ENCODE measurements at places on chromosomes 16 and 17. TPM values are rescaled to one million over a fixed set of nuclear protein-coding genes. Genes with fewer than 3 reads are reported as not detected.

SCARF1 gene
- 0.23 TPM for total RNA-seq

KCNJ16 gene
- total RNA-seq: 0.21 TPM

BCKDK gene
- 50.8 TPM for total RNA-seq

TVP23A gene
- total RNA-seq: 0.07 TPM

PLCG2 gene
- 5.0 TPM for total RNA-seq

TERB1 gene
- not detected for total RNA-seq

KRTAP4-3 gene
- total RNA-seq: not detected

RHBDF1 gene
- total RNA-seq: 29.3 TPM

ARL5C gene
- not detected for total RNA-seq

CACNA1H gene
- 15.9 TPM for total RNA-seq

ODAD4 gene
- total RNA-seq: 1.4 TPM
